ENCODE measurements at places on chromosomes 12 and 14.

DNA sequence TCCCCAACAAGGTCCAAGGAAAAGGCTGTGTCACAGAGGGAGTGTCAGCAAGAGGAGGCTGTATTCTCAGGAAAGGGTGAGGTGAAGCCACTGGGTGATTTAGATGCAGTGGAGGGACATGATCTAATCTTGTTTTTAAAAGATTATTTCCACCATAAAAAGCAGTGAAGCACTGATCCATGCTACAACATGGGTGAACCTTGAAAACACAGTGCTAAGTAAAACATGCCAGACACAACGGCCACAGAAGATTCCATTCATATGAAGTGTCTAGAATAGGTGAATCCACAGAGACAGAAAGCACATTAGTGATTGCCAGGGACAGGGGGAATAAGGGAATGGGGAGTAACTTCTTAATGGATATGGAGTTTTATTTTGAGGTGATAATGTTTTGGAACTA is 12.8 kb downstream of the RITA1 start:
- no peak for DNase-seq

DNA sequence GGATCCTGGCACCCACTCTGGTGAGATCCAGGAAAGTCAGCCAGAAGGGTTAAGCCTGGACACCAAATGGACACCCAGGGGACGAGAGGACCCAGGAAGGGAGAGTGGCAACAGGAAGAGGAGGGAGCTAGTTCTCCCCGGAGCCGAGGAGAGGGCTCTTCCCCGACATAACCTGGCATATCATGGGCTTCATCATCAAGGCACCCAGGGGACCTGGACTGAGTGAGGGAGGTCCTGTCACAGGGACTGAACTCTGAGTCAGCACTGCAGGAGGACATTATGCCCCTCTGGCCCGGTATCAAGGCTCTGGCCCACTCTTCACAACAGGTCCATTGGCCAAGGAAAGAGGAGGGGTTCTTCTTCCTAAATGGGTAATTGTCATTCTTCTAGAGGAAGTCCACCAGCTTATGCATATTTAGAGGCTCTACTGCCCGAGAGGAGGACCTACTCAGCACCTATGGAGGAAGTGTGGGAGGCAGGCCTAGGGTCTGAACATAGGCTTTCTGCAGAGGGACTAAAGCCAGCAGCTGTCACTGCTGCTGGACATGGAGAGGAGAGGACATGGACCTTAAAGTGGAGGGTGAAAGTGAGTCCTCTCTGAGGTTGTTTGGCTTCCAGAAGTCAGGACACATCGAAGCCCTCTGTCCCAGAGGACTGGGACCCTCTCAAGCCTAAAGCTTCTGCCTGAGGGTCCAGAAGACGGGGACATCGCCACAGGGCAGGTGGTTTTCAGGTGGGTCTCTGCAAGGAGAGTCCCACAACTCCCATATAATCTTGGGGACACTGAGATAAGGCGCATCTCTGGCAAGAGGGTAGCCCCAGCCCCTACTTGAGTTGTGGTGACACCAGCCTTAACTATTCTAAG is 18.6 kb downstream of the ISCA2 start:
- DNase-seq: no peak

DNA sequence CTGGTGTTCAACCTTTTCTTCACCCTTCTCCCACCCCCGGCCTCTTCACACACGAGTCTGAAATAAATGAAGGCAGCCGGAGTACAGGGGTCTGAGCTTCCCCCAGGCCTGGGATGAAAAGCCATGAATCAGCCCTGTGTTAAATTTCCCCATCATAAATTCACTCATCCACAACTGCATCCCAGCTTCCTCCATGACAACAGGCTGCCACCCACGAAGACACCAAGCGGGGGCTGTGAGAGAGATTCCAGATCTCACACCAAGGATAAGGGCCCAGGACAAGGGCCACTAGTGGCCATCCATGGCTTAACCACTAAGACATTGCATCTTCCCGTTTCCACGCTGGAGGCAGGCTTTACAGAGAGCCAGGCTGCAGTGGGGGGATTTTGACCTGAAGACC is 93.9 kb upstream of the NCOR2 start:
- no peak for DNase-seq

DNA sequence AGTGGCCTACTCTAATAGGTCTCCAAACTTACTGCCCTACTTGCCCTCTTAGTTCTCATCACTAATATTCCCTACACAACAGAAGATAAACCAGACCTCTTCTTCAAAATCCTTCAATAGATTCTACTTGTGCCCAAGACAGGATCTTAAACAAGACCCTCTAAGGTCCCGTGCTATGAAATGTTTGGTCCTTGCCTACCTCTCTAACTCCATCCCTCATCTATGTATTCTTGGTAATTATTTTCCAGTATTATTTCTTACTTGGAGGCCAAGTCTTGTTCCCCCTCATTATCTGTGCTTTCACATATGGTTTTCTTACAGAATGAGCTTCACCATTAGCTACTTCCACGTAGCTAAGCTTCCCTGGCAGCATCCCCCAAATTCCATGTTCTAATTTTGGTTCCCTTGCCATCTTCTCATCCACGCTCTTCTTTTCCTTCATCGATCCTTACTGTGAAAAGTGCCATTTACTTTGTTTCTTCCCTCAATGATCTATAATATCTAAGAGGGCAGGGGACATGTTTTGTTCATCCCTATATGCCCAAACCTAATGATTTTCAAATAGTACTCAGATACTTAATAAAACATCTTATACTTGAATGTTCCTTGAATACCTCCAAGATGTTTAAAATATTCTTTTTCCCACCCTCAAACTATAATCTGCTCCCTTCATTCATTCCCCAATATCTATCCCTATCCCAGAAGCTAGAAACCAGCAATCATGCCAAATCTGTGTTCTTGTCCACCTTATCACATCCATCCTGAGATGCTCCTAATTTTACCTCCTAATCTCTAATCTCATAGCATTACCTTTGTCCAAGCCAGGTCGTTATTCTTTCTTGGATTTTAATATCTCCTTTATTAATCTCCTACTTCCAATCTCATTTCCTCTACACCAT is 10.1 kb downstream of the HNRNPC start:
- no peak for DNase-seq

GRCh38 chr14:69326611-69327010 is 66.7 kb downstream of the GALNT16 start:
- no peak for DNase-seq

DNA sequence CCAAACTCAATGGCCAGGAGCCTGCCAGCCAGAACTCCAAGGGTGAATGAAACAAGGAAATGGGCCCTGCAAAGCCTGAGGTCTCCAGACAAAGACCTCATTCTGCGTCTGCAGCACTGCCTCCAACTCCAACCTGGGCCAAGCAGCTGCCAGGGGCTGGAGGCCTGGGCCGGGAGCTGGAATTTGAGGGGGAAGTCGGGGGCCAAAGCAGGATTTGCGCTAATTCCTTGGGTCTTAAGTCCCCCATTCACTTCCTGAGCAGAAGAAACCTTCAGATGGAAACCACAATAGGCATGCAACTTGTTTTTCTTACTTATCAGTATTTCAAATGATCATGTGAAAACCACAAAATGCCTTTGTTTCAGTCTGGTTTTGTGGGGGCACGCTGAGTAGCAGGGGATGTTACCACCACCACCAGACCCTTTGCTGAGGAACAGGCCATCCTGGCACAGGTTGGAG is 23.0 kb upstream of the TC2N start:
- DNase-seq: no peak

DNA sequence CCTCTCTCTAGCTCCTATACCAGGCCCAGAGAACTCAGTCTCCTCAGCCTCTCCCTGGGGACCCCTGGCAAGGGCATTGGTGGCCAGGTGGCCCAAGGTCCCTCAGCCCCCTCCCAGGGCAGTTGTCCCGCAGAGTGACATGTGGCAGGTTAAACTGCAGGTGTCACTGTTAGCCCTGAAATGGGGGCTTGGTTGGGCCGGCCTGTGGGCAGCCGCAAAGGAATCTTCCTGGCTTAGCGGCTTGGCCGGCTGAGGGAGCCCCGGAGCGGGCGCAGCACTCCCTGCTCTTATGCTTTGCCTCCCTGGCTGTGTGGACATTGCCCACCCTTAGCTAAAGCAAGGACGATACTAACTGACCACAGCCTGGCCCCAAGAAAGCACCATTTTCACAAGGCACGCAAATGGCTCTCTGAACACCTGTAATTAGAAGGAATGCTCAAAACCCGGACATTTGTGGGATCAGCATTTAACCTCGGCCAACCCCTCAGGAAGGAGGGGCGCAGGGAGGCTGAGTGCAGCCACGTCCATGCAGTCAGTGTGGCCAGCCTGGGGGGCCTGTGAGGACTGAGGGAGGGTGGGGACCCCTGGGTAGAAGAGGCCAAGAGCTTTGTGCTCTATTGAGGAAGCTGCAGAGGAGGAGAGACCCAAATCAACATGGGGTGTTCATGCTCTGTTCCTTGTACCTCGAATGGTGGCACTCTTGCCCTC is 82.2 kb downstream of the PAPOLA start:
- DNase-seq: no peak

- DNase-seq: no peak
Measured at GRCh38 chr14:93957333-93957710, 19.0 kb downstream of the ASB2 start.

DNA sequence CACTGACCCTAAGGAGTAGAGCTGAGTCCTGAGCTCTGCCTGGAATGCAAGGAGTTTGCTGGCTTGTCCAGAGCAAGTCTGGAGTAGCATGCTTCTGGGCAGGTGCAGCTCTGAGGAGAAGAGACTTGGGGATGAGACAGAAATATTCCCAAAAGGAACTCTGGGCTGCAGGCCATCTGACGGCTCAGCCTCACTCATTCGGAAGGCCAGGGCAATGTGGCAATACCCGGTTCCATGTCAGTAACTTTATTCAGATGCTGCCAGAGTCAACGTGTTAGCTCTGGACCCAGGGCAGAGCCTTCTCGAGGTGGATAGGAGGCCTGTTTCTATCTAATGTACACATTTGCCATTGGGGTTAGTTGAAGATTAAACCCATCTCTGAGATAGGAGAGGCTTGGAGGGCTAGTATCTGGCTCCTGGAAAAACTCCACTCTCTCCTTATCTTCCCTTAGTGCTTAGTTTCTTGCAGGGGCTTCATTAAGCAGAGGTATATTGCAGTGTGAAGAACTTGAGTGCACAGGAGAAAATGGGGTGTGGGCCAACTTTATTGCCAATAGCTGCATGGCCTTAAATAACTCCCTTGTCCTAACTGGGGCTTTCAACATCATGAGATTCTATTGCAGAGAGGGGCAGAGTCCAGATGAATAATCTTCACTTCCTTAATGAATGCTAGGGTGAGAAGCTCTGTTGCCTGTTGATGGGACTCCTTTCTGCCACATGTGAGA is 65.6 kb downstream of the NTF3 start:
- no peak for DNase-seq

DNA sequence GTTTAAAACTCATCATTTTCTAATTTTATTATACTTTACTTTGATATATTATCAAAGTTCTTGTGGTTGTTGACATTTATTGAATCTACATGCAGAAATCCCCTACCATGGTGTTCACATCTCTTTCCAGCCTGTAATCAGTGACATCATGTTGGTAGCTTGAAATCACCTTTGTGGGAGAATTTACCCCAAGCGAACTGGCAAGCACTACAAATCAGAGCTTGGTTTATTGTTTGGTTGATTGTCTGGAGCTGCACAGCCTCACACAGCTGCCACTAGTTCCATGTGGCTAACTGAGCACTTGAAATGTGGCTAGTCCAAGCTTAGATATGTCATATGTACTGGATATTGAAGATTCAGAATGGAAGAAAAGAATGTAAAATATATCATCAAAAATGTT is 15.4 kb upstream of the KRT5 start:
- DNase-seq: no peak

DNA sequence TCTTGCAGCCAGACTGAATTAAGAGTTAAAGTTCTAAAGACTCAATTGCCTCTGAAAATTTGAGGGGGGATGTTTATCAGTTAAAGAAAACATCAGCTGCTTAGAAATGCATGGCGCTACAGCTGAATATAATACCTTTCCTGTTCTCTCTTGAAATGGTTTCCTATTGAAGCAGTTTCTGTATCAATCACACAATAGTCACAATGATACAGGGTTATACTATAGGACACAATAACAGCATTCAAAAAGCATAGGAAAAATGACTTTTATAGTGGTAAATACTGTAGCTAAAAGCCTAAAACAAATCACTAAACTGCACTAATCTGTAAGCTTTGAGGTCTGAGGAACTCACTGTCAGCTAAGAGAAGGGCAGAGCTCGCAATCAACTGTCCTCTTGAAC is 15.2 kb downstream of the MDGA2 start:
- no peak for DNase-seq

GRCh38 chr14:101123618-101124510 is 220.3 kb upstream of the RTL1 start:
- DNase-seq: no peak

DNA sequence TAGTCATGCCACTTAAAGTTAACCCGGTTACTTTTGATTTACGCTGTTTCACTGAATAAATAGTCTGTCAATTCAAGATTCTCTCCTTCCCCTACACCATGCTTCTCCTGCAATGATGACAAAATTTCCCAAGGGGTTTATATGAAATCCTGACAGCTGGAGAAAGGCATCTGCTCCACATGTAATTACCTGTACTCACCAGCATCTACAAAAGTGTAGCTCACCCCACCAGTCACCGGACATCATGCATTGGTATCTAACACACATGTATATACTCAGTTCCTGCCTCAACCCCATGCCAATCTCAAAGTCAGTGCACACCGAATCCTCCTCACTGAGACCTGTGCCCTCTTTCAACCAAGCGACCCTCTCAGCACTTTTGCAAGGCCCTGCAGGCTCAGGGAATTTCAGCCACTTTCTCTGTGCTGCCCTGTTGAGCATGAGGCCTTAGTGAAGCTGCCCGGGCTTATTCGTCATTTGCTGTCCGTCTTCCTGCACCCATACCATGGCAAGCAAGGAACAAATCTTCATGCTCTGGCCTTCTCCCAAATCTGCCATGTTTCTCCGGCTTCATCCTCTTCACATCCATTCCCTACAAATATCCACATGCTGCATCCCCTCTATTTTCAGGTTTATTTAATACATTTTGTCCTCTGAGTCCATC is 131.6 kb downstream of the SEC23A start:
- no peak for DNase-seq

- no peak for DNase-seq
Measured at GRCh38 chr12:12983420-12984035, 16.5 kb downstream of the HEBP1 start.

- DNase-seq: no peak
Measured at GRCh38 chr14:22811722-22812121, 3.5 kb downstream of the SLC7A7 start.

GRCh38 chr14:34650786-34651584 is 21.0 kb upstream of the SNX6 start:
- DNase-seq: peak; percentile 99

DNA sequence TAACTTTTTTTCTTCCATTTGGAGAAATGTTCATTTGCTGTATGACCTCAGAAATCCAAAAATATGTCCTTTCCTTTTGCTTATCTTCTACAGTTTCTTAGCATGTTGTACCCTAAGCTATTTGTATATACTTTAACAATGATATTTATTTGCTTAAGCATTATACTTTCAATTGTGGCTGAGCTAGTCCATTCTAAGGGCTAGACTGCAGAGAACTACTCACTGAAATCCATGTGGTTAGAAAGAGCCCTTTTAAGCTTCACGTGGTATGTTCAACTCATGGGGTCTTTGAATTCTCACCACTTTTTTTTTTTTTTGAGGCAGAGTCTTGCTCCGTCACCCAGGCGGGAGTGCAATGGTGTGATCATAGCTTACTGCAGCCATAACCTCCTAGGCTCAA is 122.5 kb downstream of the HMGA2 start:
- DNase-seq: no peak

Data from skeletal muscle cell (primary cell).